ENCODE measurements at places on chromosomes 2 and 18.

DNA sequence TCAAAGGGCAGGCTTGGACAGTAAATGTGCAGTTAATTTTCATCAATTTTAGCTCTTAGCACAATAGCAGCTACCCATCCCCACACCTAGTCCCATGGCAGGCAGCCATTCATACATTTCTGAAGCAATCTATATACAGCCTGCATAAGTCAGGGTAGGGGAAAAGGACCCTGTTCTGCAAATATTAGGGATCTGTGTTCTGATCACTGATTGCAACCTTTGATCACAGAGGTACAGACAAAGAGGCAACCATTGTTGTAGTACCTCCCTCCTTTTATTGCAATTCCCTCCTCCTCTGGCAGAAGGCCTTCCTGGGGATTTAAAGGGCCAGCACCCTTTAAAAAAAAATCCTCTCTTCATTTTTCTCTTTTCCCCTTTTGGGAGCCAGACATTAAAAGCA, 58.3 kb downstream of the KANSL1L start:
- no peak for DNase-seq

DNA sequence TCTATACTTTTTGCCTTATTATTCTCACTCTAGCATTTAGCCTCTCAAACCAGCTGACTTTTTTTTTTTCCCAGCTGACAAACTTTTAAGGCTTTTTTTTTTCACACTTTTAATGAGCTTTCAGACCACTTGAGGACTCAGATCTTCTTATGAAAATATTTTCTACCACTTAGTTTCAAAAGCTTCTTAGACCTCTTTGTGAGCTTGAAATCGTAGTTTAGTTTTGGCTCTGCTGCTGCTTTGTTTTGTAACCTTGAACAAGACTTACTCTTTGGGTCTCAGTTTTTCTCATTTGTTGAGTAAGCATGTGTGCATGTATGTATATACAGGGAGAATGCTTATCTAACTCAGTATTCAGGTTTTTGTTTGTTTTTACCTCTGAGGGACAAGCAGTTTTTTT, 3.5 kb downstream of the NBEAL1 start:
- DNase-seq = no peak

DNA sequence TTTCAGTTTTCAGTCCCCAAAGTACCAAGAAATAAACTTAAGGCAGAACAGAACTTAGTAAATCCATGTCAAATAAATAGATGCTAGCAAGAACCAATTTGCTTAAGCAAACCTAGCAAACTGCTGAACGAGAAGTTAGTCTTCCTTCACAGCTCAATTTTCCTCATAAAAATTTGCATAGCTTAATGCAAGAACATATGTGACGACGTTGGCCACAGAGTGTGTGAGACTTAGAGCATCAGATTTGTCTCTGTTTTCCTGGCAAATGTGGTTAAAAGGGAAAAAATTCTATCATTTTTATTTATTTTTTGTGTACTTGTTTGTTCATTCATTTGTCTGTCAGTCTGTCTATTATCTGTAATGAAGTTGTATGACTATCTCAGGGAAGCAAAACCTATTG, 485.7 kb downstream of the THSD7B start:
- no peak for DNase-seq

DNA sequence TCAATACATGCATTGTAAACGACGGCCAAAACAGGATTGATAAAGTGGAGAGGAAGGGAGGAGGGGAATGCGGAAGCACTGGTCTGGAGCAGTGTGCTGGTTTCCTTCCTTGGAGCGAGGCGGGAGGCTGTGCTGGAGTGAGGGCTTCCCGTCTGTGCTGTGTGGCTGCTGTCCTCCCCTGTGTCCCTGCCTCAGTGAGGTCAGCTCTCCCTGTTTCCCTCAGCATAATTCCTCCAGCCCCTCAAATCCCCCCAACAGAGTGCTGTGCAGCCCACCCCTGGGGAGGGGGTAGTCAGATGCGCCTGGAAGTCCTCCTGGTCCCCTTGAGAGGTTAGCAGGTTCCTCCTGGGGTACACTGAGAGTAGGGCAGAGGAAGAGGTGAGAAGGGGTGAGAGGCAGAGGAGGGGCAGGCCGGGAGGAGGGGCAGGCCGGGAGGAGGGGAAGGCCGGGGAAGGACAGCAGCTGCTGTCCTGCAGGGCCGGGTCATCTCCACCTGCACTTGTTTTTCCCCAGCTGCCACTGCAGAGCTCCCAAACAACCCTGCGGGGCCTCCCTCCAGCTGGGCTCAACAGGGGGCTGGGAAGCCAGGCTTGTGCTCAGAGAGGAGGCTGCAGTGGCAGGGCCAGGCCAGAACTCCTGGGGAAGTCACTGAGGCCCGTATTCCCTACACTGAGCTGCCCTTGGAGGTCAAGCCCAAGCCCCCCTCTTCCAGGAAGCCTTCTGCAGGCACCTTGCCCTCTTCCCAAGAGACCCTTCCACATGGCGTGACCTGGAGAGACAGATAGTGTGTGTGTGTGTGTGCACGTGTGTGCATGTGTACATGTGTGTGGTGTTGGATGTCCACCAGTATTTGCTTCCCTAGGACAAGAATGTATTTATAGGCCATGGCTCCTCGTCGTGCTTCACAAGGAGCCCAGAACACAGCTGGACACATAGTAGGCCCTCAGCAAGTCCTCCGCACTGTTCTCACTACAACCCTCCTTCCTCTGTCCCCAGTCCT, 13.2 kb upstream of the ATP6V1B1 start:
- no peak for DNase-seq

DNA sequence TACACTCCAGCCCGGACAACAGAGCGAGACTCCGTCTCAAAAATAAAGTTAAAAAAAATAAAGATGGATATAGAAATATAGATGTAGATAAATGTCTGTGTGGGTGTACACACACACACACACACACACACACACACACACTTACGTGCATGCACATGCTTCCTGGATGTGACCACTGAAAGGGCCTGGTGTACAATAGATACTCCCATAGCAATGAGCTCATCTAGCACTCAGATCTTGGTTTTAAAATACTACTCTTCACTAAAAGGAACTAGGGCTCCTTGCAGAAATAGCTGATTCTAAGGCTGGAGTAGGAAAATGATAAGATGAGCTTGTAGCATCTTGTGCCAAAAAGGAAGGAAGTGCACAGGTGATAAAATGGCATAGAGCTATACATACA, 39.1 kb downstream of the ROCK2 start:
- DNase-seq = no peak

DNA sequence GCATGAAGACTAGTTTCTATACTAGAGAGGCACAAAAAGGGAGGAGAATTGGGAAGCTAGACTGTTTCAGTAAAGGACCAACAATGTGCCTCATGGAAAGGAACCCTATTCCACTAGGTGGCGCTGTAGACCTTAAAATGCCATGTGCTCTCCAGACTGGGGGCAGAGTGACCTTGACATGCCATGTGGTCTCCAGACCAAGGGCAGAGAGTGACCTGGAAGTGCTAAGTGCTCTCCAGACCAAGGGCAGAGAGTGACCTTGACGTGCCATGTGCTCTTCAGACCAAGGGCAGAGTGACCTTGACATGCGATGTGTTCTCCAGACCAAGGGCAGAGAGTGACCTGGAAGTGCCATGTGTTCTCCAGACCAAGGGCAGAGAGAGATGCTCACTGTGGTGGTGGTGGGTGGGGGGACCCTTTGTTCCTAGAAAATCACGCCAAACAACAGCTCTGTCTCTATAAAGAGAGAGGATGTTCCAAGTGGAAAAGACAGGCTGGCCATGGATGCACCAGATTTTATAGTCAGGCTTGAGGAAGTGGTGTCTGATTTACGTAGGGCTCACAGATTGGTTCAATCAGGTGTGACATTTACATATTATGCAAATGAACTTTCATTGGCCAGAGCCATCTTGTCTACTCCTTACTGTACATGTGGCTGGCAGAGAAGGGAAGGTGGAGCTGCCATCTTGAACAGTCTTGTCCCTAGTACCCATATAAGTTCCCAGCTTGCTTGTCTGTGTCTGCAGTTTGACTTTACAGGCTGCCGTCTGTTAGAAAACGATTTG, 344.0 kb upstream of the DDX18 start:
- DNase-seq = no peak

DNA sequence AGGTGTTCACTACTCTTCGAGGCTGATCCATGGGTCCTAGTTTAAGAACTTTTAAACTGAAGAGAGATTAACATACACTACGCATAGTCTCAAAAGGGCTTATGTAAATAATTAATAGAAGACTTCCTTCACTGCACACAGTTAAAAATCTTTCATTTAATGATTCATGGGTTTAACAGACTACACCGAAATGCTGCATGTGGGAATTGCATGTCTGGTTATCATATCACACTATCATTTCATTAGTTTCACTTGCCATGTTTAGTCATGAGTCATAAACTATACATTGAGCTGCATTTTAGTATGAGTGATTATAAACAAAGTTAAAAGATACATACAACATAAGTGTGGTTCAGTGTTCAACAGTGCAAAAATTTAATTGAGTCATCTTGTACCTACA, 31.2 kb downstream of the GLS start:
- DNase-seq = no peak

DNA sequence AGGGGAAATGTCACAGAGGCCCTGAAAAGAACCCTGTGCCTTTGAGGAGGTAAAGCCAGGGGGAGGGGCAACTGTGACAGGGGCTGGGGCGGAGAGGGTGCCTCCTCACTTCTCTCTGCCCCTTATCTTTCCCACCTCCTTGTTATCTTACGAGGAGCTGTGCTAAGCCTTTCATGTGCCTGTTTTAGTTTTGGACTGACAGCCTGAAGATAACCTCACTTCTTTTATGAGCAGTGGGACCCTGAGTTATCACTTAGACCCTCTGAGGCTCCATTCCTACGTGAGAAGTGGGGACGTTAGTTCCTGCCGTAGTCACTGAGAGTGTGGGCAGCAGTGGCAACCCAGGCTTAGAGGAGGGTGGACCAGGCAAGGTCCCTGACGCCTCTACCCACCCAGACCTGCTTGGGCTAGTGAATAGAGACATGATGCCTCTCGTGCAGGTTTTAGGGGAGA, 39.5 kb upstream of the LBH start:
- DNase-seq = no peak

- DNase-seq = no peak
These were observed 111.0 kb downstream of the BCL2L11 start for GRCh38 chr2:111231532-111232252.

DNA sequence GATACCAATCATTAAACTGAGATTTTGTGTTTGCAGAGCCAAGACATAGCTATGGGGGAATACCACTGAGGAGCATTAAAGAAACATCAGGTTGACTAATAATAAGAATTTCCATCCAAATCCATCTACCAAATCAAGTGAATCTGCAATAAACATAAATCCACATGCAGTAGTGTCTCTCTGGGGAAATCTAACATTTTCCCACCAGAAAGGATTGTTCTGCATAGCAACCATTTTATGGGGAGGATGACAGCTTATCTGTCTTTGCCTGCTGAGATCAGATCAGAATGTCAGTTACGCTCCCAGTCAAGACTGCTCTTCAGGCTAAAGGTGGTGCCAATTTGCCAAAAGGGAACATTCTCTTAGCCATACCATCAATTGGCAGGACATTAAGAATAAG, 1098.9 kb upstream of the CHAC2 start:
- DNase-seq = no peak

DNA sequence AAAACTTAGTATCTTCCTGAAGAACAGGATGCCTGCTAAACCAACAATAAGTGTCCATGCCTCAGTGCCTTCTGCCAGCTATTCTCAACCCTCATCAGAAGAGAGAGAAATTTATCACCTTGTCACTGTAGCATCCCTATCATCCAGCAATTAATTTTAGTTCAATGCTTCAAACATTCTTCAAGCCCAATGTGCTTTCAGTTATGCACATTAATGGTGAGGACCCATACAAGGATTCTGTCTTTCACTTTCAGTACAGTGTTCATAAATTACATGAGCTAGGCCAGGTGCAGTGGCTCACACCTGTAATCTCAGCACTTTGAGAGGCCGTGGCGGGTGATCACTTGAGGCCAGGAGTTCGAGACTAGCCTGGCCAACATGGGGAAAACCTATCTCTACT, 47.0 kb upstream of the MSH6 start:
- DNase-seq = no peak

GRCh38 chr2:30359644-30360167, 87.3 kb upstream of the LCLAT1 start:
- DNase-seq = no peak

DNA sequence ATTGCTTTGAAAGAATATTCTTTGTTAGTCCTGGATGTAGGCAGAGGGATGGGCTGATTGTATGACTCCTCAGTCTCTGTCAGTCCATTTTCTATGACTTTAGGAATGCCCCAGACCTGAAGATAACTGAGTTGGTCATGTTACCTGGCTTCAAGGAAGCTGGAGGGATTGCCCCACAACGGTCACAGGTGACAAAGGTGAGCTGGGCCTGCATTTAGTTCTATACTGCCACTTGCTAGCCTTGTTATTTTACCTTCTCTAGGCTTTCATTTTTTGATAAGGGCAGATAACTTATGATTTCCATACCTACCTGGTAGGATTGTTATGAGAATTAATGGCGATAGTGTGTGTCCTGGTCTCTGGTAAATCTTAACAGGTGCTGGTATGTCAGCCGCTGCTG, 260.1 kb downstream of the PRKCE start:
- DNase-seq = no peak
